Activated CD4-positive, alpha-beta T cell treated with anti-CD3 and anti-CD28 coated beads for 4 hours (primary cell): ENCODE measurements at places on chromosomes 2 and 18.

GRCh38 chr2:11507517-11507916 is 26.3 kb upstream of the GREB1 start:
- DNase-seq = no peak

- DNase-seq = no peak
These were observed 1603.8 kb upstream of the ZEB2 start for GRCh38 chr2:146123714-146124113.

DNA sequence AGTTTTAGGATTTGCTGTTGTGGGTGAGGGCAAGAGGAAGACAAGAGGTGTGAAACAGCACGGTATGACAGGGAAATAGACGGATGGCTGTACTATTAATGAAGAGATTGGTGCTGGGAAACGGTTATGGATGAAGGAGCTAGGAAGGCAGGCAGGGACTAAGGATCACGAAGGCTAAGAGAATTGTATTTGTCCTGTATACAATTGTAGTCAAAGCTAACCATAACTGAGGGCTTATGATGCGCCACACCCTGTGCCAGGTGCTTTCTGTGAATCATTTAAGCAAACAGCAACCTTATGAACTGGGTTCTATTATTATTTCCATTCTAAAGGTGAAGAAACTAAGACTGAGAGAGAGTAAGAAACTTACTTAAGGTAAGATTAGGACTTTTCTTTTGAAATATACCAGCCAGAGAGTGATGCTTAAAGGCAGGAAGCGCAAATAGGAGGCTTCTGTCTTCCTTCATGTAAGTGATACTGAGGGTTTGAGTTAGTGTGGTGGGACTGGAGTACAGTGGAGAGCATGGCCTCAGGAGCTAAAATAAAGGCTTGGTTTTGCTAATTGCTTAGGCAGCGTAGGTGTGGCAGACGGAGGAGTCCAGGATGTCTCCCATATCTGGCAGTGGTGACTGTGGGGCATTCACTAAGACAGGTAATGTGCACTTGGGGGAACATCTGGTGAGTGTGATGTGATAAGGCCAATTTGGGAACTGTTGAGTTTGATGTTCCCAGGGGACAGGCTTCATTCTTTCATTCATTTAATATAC is 85.8 kb downstream of the PLEKHM3 start:
- no peak for DNase-seq

DNA sequence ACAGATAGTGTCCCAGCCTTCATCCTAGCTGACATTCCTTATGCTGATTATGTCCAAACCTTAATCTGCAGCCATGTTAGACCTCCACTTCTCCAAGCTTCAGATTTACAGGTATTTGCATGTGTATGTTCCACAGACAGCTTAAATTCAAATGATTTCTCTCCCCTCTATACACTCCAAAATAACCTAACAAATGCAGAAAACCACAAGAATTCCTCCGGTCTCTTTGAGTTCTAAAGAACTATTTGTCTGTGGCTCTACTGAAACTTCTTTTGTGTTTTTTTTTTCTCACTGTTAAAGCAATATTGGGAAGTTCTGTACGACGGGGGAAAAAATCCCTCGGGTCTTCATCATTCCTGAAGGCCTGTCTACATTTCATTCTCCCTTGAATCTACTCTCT is 8.6 kb downstream of the NDUFS1 start:
- DNase-seq = no peak

- no peak for DNase-seq
These were observed 27.3 kb upstream of the EVA1A start for GRCh38 chr2:75587954-75588587.

DNA sequence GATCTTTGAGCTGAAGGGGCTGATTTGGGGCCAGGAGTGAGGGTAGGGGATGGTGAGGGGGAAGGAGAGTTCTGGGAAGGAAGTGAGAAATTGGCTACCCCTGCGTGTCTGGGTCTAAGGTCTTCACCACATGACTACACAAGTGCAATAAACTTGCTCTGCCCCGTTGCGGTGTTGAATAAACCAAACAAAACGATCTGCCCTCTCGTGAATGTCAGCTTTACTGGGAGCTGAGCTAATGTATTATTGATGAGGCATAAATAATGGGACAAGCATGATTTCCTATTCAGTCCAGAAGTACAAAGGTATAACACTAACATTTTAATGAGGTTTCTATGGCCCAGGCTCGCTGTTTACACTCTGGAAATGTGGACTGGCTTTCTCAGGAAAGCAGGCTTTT is 8.0 kb upstream of the CFAP221 start:
- DNase-seq = no peak

DNA sequence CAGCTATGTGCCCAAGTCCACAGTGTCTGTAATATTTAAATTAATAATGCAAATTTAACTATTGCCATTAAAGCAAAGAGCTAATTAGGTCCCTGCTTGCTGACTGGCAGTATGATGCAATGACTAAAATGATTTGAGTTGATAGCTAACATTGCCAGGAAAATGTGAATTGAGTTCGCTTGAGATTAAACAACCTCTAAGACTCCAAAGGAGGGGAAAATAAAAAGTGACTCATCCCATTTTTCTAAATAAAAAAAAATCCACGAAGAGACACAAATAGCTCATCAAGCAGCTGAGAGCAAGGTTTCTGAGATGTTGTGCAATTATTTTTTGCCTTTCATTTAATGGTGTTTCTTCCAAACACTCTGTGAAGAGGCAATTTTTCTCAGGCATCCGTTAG is 413.0 kb downstream of the MTX2 start:
- DNase-seq = no peak

- no peak for DNase-seq
These were observed 83.4 kb upstream of the CYP20A1 start for GRCh38 chr2:203155406-203155805.

DNA sequence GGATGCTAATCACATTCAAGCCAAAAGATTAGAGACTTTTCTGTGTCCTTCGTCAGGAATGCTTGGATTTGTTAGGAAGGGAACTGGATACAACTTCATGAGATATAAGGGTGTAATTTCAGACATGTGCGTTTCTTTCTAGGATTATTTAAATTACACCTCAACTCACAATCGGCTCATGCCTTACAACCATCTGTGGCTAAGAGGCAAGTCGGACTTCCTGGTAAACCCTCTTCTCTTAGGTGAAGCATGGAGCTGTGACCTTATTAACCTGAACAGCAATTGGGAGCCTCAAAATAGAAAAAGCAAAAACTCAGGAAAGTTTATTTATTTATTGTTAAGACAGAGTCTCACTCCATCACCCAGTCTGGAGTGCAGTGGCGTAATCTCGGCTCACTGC is 61.8 kb downstream of the SEMA4F start:
- no peak for DNase-seq

DNA sequence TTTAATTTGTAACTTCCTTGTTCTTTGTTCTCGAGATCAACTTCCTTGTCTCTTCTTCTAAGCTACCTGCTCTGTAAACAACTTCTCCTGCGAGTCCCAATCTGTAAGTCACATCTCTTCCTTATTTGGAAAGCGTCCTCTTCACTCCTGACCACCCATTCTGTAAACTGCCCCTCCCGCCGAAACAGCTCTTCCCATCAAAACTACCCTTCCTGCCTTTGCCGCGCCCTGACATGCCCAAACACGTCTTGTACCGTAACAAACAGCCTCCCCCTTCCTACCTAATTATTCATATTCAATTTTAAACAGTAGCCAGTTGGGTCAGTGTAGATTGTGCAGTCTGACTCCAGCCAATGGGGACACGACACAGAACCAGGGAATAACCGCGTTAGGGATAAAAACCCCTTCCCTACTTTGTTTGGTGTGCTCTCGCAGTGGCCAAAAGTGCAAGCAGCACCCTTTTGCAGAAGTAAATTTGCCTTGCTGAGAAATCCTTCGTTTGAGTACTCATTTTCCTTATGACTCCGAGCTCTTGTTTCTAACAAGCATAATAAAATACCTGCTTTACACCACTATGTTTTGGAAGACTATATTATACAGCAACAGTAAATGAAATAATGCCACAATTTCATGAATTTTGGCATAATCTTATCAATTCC is 39.8 kb downstream of the PIAS2 start:
- no peak for DNase-seq

DNA sequence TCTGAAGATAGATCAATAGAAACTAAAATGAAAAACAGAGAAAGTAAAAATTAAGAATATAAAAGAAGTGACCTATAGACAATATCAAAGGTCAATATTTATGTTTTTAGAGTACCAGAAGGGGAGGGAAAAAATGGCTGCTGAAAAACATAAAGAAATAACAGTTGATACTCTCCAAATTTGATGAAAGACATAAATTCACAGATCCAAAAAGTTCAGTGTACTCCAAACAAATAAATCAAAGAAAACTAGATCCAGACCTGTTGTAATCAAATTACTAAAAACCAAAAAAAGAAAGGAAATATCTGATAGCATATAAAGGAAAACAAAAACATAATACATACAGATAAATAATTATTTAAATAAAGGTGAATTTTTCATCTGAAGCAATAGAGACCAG is 1689.1 kb upstream of the TMEFF2 start:
- DNase-seq = no peak

DNA sequence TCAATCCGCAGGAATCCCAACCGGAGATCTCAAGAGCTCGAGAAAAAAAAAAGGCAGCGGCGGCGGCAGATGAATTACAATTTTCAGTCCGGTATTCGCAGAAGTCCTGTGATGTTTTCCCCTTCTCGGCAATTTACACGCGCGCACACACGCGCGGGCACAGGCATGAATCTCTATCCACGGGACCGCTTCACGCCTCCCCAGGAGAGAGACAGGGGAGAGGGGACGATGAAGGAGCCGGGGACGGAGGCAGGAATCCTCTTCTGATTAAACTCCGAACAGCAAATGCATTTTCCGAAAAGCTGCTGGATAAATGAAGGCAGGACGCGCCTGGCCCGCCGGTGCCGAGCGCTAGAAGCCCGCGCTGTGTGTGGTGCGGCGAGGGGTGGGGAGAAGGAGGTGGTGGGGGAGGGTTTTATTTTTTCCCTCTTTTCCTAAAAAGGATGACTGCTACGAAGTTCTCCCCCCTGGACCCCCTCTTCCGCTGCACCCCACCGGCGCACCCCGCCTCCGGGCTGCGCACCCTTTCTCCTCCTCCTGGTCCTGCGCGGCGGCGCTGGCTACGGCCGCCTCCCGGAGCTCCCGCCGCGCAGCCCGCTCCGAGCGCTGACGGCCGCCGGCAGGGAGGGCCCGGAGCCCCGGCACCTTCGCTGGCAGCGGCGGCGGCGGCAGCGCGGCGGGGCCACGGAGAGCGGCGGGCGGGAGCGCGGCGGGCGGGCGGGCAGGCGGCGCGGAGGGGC is at the start of gene BCL2:
Gene BCL2, minus strand, starts transcription at position 387 of the 740 bp plus-strand sequence.
- DNase-seq = no peak

DNA sequence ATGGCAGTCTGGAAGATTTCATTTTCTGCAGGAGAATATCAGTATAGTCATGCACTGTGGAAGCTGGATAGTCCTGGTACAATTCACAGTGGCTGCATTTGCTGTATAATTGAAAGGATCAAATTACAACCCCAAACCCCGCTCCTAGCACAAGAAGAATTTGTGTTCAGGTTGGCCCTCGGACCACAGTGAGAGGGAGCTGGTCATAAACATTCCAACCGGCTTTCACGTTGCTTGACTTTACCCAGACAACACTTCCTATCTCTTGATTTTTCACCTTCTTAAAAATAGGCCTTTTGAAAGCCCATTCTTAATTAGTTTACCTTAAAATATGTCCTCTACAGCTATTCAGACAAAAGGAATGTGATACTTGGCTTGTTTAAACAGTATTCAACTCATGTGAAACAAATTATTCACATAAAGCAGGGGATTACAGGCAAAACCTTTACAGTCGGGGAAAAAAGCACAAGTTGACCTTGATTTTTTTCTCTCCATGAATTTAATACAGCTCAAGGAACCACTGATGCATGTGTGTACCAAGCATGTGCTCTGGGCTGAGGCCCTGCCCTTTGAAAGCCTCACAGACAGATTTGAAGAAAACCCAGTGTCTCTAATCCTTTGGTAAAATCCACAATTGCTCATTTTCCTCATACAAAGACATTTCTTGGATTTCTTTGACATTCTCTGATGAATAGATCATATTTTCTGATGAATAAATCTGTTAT is 143.0 kb upstream of the SOX11 start:
- DNase-seq = no peak

DNA sequence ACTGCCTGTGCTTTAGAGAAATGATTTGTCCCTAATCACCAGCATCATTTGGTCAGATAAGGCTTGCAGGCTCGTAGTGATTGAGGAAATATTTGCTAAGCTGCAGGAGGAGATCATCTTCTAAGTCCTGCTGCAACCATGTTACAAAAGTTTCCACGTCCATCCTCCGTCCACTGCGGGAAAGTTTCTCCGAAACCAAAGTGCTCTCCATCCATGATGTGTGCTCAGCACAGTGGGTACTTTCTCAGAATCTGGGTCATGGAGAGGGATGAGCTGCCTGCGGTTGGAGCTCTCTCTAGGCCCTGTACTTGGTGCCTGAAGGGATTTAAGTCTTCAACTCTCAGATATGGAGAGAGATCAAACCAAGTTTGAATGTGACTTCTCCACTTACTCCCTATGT is 39.3 kb downstream of the IL1RL2 start:
- no peak for DNase-seq

DNA sequence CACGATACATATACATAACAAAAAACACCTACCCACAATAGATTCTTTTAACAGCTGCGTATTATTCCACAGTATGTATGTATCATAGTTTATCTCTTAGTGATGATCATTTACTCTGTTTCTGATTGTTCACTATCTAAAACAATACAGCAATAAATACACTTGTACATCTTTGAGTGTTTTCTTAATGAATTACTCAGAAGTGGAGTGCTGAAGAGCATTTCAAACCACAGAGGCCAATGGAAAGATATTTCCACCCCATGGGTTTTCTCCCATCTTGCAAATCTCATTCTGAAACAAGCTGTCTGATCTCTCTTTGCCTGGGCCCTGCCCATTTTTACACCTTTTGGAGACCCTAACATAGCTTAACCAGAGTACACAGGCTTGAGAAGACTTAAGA is 113.8 kb upstream of the KLF7 start:
- no peak for DNase-seq

GRCh38 chr2:240130393-240131195 is 5.5 kb downstream of the COPS9 start:
- DNase-seq = no peak

GRCh38 chr2:70935468-70936164 is at the start of gene ATP6V1B1:
ATP6V1B1 (plus strand) TSS chr2:70935900; CDS start chr2:70935955, 55 bp downstream.
- no peak for DNase-seq

DNA sequence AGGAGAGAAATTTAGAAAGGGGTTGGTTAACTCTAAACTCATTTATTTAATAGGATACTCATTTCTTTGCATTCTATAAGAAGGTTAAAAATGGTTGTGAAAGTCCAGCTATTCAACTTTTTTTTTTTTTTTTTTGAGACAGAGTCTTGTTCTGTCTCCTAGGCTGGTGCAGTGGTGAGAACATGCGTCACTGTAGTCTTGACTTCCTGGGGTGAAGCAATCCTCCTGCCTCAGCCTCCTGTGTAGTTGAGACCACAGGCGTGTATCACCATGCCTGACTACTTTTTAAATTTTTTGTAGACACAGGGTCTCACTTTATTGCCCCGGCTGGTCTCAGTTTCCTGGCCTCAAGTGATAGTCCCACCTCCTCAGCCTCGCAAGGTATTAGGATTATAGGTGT is 11.9 kb downstream of the ELP2 start:
- no peak for DNase-seq

GRCh38 chr2:118325321-118325955 is 237.2 kb downstream of the INSIG2 start:
- DNase-seq = no peak

GRCh38 chr2:32683520-32684086 is 55.8 kb downstream of the TTC27 start:
- no peak for DNase-seq
